Stimulated activated CD4-positive, alpha-beta T cell treated with anti-CD3 and anti-CD28 coated beads, Interleukin-1b, Interleukin-23, amount 100 ng/mL, for 1 hour (primary cell): ENCODE measurements at places on chromosomes 3 and 15.

DNA sequence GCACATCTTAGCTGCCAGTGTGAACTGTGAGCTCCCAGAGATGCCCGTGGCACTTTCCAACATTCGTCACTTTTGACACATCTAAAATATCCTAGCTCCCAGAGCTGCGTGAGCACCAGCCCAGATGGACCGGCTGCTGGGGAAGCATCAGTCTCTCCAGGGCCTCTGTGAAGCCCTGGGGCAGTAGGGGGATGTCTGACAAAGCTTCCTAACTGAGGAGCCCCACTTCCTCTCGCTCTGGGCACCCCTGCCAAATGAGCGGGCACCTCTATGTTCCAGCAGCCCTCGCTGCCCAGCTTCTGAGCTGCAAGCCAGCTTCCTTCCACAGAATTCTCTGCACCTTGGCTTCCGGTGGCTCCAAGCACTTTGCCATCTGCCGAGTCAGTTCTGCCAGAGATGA lies 91.1 kb downstream of the LIPC start:
- DNase-seq: no peak

DNA sequence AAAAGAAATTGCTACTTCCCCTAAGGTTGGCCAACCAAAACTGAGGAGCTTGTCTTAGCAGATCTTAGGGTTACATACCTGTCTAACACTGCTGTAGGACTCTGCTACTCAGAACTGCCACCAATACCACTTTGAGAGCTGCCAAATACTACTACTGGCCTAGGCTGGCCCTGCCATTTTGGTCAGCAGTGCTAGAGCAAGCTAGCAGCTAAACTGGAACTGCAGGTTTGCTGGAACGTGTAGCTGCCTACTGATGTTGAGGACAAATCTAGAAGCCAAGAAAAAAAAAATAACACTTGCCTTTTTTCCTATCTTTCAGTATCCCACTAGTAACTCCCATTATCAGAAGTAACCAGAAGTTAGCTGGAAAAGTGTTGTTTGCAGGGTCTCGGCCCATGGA lies 387.4 kb downstream of the RBMS3 start:
- no peak for DNase-seq

- DNase-seq: no peak
Observed at GRCh38 chr3:125582707-125583106, 12.6 kb downstream of the OSBPL11 start.

DNA sequence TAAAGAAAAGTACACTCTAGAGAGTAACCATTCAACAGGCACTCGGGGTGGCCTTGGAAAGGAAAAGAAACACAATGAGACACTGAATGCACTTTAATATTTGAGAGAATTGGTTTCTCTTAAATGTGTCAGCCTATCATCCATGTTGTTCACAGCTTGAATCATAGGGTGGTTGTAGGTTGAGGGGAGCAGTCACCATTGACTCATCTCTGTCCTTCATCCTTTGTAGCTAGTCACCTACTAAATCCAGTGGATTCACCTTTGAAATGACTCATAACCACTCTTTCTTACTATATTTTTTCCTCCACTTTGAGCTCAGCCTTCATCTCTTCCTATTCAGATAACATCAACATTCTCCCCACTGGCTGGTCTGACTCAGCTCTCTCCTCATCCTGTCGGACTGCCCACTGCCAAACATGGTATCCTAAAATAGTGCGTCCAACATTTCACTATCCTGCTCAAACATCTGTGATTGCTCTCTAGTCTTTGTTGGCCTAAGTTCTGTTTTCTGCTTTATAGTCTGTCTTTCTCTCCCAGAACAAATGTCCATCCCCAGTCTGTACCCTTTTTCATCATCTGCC lies 182.7 kb upstream of the GADL1 start:
- no peak for DNase-seq

GRCh38 chr15:92672102-92672501 lies 16.5 kb upstream of the FAM174B start:
- no peak for DNase-seq

- no peak for DNase-seq
Observed at GRCh38 chr15:39453620-39454019, 127.3 kb upstream of the THBS1 start.

DNA sequence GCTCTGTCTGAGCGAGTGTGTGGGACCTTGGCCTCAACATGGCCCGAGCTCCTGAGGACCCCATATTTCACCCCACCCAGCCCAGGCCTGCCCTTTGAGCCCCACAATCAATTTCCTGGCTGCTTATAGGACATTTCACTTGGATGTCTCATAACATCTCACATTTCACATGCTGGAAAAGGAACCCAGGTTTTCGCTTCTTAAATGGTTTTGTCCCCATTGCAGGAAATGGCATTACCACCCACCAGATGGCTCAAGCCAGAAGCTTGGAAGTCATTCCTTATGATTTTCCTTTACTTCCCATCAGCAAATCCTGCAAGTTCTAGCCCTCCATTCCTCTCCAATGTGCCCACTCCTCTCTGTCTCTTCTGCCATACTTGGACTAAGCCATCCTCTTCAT lies 14.9 kb downstream of the ITGA11 start:
- no peak for DNase-seq

GRCh38 chr3:186869253-186870100 lies 27.0 kb downstream of the ADIPOQ start:
- DNase-seq: no peak

DNA sequence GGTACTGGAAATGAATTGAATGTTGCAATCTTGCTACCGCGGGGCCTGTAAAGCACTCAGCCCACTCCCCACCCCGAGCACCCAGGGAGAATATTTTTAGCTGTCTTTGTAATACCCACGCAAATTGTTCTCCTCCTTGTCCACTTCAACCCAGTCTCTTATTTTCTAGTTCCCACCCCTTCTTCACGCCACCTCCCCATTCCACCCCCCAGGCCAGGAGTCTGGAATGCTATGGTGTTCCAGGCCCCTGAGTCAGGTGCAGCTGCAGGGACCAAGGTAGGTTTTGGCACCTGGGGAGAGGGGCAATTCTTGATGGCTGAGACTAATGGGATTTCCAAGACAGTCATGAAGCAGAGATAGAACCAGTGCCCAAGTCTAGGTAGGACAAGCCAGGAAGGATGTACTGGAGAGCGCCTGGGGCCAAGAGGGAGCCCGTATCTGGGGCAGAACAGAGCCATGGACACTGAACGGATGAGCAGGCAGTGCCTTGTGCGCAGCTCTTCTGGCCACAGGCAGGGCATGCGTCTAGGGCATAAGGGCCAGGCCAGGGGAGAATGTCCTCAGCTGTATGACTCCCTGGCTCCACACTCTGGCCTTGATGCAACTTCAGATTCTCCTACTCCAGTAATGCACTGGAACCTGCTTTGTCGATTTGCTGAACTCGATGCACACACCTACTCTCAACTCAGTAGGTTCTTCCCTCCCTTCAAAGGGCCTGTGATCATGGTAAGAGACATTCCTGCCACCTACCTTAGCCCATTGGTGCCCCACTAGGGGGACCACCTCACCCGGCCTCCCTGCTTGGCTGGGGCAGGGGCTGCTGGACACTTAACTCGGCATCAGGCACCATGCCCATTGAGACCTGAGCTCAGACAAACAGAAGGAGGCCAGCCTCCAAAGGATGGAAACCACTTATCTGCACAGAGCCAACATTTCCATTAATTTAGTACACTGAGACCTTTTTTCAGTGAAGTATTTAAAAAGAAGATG lies 34.6 kb upstream of the MAGEF1 start:
- no peak for DNase-seq

GRCh38 chr3:27110020-27110419 lies 259.2 kb downstream of the NEK10 start:
- DNase-seq: no peak

GRCh38 chr3:5194801-5195509 lies 7.4 kb downstream of the EDEM1 start:
- no peak for DNase-seq

GRCh38 chr3:127170814-127171213 lies 22.1 kb upstream of the PRR23E start:
- DNase-seq: no peak

GRCh38 chr15:64017082-64017588 lies 29.1 kb downstream of the DAPK2 start:
- no peak for DNase-seq

- DNase-seq: no peak
Observed at GRCh38 chr3:31714495-31715280, 182.0 kb downstream of the STT3B start.

DNA sequence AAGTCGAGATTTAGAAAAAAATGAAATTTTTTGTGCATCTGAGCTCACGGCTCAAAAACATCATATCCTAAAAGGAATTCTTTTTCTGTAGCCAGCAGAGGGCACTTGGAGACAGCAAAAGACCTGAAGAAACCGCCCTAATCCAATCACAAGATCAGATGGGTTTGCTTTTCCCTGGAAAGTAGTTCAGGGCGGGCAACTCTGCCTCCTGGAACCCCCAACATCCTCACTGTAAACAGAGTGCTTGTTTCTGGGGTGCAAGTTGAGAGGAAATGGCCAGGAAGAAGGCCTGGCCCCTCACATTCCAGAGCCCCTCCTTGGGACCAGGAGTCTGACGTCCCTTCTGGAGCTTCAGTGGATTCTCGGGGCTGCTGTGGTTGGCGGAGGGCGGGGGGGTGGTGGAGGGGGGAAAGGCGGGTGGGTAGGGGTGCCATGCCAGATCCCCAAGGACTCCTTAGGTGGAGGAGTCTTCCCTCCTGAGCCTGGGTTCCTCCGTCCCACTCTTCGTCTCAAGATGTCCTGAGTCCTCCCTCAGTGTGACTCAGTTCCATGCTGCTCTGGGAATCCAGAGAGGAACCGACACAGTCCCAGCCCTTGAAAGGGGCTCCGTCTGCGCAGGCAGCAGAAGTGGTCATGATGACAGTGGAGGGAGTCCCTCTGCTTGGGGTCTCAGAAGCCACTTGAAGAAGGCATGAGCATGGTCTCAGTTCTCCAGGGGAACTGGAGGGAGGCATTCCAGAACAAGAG lies 35.9 kb downstream of the CCK start:
- no peak for DNase-seq

GRCh38 chr3:52155912-52156311 lies 1.7 kb upstream of the POC1A start:
- DNase-seq: no peak

DNA sequence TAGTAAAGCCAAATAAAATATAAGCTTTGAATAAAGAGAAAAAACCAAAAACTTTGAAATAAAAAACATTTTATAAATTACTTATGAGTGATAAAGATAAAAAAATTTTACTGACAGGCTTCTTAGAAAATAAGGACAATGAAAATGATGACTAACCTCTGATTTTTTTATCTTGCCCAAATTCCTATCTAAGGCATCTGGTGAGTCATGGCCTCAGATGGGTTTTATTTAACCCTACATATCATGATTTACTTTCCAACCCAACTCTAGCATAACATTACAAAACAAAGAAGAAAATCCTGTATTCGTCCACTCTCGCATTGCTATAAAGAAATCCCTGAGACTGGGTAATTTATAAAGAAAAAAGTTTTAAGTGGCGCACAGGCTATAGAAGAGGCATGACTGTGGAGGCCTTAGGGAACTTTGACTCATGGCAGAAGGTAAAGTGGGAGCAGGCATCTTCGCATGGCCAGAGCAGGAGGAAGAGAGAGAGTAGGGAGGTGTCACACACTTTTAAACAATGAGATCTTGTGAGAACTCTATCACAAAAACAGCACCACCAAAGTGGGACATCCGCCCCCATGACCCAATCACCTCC lies 152.1 kb downstream of the NEK10 start:
- no peak for DNase-seq

DNA sequence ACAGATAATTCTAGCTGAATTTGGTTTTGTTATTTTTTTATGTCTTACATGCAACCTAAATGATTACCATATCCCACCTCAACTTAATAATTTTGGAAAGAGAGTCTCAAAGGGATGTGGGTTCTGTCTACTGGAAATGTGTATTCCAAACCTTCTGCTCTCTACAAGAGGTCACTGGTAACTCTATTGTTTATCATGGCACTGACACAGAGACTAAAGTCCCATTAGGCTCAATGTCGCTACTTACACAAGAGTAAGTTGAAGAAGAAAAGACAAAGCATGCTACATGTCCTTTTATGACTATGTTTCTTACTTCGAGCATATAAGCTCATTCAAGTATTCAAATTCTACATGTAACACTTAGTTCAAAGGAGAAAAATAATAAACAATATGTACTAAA lies 460.3 kb upstream of the EPHA6 start:
- no peak for DNase-seq

DNA sequence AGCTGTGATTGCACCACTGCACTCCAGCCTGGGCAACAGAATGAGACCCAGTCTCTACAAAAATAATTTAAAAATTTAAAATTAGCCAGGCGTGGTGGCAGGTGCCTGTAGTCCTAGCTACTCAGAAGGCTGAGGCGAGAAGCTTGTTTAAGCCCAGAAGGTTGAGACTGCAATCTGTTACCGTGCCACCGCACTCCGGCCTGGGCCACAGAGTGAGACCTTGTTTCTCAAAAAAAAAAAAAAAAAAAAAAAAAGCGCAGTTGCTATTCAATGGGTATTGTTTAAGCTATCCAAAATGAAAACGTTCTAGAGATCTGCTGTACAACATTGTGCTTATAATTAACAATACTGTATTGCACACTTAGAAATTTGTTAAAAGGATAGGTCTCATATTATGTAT lies 24.0 kb downstream of the ZNF148 start:
- no peak for DNase-seq

GRCh38 chr3:126337980-126338651 lies 19.1 kb downstream of the KLF15 start:
- DNase-seq: no peak

- DNase-seq: no peak
Observed at GRCh38 chr15:69991551-69991980, 106.2 kb downstream of the TLE3 start.

DNA sequence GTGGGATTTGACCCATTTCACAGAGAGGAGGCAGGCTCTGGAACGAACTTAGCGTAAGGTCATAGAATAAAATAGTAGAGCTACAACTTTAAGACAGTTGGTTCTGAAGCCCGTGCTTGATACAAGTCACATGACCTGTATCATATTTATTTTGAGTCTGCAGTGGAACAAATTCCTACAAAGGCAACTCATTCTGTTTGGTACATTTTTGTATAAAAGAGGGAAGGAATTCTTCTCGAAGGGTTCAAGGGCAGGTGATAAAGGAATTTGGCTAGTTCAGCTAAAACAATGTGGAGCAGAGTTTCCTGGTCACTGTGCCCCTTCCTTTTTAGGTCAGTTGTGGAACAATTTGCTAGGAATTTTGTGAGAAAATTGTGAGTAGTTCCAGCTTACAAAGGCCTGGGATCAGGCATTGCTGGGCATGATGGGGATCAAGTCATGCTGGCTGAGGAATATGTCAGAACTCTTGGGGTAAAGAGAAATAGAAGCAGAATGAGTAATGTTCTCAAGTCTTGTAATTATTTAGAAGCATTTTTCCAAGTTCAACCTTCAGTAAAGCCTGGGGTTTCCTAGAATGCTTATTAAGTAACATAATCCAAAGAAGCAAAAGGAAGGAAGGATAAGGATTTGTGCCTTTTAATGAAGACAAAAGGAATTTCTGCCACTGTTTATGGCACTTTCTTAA lies 19.1 kb downstream of the USP3 start:
- DNase-seq: no peak
